ENCODE measurements at places on chromosomes 4 and X.

GRCh38 chr4:40648131-40648530 lies 18.5 kb upstream of the RBM47 start:
- no peak for DNase-seq

DNA sequence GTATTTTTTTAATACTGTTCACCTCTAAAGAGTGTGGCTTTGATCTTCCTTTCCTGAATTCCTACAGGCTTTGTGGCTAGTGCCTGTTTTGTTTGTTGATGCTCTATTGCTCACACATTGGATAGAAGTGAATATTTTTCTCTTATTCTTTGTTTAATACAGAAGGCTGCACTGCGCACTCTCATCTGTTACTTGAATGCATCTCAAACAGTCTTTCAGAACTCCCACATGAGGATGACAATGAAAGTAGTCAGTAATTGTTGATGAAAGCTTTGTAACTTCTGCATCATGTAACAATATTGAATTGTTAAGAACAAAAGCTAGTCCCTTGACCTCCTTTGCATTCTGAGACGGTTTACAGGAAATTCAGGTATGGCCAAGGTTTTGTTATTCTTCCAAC lies 29.1 kb upstream of the GALNT7 start:
- no peak for DNase-seq

DNA sequence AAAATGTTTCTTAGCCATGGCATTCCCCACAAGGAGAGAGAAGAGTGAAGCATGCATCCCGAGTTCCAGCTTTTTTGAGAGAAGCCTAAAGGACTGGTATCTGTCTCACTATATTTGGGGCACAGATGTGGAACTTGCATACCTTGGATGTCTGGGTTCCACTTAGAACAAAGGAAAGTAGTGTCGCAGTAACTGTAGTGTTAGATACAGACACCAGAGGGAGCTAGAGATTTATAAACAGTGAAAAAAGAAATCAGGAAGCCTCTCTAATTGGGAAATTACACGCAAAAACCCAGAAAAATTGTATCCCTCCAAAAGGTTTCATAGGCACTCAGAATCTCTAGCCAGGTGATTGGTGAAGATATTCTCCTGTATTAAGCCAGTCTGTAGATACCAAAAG lies 34.4 kb downstream of the AGTR2 start:
- no peak for DNase-seq

- no peak for DNase-seq
Observed at GRCh38 chr4:45846016-45846415, 277.8 kb downstream of the GABRG1 start.

DNA sequence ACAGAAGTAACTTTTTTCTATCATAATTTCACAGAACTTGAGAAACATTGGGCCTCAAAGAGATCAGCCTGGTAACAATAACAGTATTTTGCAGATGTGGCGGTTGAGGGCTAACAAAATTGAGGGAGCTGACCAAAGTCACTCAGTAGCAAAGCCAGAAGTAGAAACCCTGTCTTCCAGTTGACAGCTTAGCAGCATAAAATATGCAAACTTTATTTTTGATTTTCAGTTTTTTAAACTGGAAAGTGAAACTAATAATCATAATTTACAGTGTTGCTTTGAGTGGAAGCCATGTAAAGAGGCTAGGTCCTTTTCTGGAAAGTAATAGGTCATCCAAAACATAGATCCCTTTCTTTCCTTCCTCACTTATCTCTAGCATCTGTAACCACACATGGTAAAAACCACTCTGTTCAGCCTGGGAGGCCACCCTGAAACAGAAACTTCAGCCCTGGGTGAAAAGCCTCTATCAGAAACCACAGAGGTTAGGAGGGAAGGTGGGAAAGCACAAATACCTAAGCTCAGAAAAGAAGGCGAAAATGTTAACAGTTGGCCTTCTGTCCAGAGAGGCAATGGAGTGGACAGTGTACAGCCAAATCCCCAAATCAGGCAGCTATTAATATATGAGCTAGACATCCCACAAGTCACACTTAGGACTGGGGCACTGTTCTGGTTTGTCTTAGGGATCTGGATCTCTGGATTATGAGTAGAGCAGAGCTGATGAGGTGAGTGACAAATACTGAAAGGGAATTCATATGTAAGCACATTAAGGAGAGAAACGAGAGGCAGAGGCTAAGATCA lies 61.1 kb upstream of the ARSJ start:
- no peak for DNase-seq

GRCh38 chr4:87679449-87680169 lies 29.5 kb downstream of the DMP1 start:
- DNase-seq = no peak

DNA sequence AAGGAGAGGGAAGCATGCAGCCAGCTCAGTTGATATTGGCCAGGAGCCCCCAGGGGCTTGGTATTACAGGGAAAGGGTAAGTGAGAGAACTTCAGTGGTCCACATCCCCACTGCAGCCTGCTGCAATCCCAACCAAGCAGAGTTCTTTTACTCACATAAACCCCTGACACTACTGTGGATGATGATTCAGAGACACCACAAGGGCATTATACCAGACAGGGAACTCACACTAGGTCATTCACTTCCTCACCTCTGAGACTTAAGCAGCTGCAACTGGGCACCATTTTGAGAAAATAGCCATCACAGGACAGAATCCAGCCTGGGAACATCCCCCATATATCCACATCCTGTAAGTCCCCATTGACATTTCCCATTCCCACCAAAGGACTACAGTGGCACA lies 248.0 kb downstream of the INPP4B start:
- no peak for DNase-seq
